MCF 10A (cell line): ENCODE measurements at places on chromosomes 2 and 18. TPM values are rescaled to one million over a fixed set of nuclear protein-coding genes. Genes with fewer than 3 reads are reported as not detected.

CFAP221 gene
- total RNA-seq: not detected in 2 replicates

DRC1 gene
- total RNA-seq: not detected in 2 replicates

GPR155 gene
- total RNA-seq: 1.9 and 3.3 TPM in 2 replicates

DNA sequence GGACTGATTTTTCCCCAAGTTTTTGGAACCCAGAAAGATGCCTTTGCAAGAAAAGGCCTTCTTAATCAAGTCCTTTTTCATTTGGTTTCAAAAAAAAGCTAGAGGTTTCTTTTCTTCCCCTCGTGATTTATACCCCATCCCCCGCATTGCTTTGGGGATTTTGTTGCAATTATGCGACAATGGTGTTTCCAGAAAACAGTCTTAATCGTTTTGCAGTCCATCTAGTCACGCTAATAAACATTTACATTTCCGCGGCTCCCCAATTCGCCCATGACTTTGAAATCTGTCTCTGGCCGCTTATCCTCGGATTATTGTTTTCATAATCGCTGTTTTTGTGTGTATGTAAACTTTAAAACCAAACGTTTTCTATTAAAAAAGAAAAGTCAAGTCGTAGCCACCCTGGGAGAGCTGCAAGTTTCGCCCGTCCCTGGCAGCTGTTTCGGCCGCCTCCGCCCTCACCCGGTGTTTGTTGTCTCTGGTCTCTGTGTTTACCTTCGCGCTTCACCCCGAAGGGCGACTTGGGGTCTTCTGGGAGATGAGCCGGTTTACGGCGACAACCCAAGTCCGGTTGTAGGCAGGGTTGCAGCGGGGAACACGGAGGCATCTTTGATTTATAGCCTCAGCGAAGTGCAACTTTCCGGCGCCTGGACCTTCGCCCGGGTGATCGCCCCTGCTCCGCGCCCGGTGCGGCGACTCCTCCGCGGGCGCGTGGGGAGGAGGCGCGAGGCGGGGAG is 667 bp downstream of the SP9 start:
- H3K4me3 ChIP-seq: peak overlapping the region; percentile 73
- no peak overlapping the region for H3K27ac ChIP-seq
- H3K36me3 ChIP-seq: no peaks in the 10 kb centered on the region
- no peak for DNase-seq

DNA sequence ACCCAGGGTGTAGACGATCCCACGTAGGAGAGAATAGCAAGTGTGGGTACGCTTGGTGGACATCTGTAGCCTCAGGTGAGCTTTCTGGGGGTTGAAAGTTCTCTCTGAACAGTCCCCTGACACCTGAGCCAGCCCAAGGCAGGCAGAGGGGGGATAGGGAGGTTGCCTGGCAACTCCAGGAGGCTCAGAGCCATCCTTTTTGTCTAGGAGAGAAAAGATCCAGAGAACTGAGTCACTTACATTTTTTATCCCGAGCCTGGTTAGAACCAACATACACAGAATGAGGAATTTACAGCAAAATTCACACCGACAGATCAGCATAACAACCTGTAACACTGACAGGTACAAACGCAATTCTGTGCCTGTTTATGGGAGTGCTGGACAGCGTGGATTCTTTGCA is 113.2 kb downstream of the SH3BP4 start:
- no peak overlapping the region for H3K4me3 ChIP-seq
- no peaks in the 10 kb centered on the region for H3K4me1 ChIP-seq
- H3K36me3 ChIP-seq: no peaks in the 10 kb centered on the region
- DNase-seq: no peak
- H3K27ac ChIP-seq: no peak overlapping the region
- no peaks in the 10 kb centered on the region for H3K27me3 ChIP-seq

GRCh38 chr2:216491793-216492596 is 6.6 kb upstream of the RPL37A start:
- H3K27me3 ChIP-seq: no peaks in the 10 kb centered on the region
- H3K27ac ChIP-seq: no peak overlapping the region
- H3K36me3 ChIP-seq: no peaks in the 10 kb centered on the region
- no peak overlapping the region for H3K4me3 ChIP-seq
- H3K4me1 ChIP-seq: peaks cover 20% of the 10 kb centered on the region

- DNase-seq: no peak
- H3K4me1 ChIP-seq: peaks cover 15% of the 10 kb centered on the region
- H3K27me3 ChIP-seq: no peaks in the 10 kb centered on the region
- H3K36me3 ChIP-seq: no peaks in the 10 kb centered on the region
- no peak overlapping the region for H3K4me3 ChIP-seq
Measured at GRCh38 chr2:144592500-144593256, 72.8 kb upstream of the ZEB2 start.

DNA sequence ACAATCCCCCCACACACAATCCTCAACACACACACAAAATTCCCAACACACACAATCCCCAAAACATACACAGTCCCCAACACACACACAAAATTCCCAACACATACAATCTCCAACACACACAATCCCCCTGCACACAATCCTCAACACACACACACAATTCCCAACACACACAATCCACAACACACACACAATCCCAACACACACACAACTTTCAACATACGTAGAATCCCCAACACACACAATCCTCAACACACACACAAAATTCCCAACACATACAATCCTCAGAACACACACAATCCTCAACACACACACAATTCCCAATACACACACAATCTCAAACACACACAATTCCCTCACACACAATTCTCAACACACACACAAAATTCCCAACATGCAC is 2.6 kb upstream of the PDCD1 start:
- H3K4me3 ChIP-seq: no peak overlapping the region
- no peaks in the 10 kb centered on the region for H3K36me3 ChIP-seq
- no peak for DNase-seq

GRCh38 chr2:148642891-148643416 is 1.6 kb upstream of the EPC2 start:
- H3K36me3 ChIP-seq: peaks cover 5% of the 10 kb centered on the region
- peak overlapping the region; percentile 72 for H3K27ac ChIP-seq
- DNase-seq: peak; percentile 89
- no peaks in the 10 kb centered on the region for H3K27me3 ChIP-seq
- peaks cover 21% of the 10 kb centered on the region for H3K4me1 ChIP-seq

- DNase-seq: no peak
- no peaks in the 10 kb centered on the region for H3K36me3 ChIP-seq
- H3K27me3 ChIP-seq: no peaks in the 10 kb centered on the region
- no peak overlapping the region for H3K4me3 ChIP-seq
- H3K27ac ChIP-seq: no peak overlapping the region
Measured at GRCh38 chr2:230942920-230943896, 18.2 kb upstream of the GPR55 start.

DNA sequence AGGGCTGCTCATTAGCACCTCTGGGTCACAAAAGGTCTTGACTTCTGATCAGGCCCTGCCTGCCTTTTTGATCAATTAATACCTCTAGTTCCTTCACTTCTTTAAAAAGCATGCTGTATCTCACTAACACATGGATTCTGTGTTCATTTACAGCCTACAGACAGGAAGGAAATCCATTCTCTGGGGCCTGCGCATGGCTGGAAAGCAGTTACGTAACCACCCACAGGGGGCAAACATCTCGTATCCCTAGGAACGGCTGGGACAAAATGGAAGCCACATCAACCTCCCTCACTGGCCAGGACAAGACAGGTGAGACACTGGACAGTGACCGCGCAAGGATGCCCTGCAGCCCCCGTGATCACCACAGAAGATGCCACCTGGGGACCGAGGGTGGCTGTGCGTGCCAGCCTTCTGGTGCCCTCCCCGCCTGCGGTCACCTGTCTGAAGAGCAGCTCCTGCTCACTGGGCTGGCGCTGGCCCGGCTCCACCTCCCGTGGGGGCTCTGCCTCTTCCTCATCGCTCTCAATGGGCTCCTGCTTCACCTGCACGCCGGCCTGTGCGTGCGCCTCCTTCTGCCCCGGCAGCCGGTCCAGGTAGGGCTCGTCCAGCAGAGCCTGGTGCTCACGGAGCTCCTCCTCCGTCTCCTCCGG is 266.9 kb downstream of the TWIST2 start:
- H3K36me3 ChIP-seq: peaks cover 18% of the 10 kb centered on the region
- H3K27ac ChIP-seq: no peak overlapping the region
- peaks cover 12% of the 10 kb centered on the region for H3K4me1 ChIP-seq
- H3K27me3 ChIP-seq: no peaks in the 10 kb centered on the region

DNA sequence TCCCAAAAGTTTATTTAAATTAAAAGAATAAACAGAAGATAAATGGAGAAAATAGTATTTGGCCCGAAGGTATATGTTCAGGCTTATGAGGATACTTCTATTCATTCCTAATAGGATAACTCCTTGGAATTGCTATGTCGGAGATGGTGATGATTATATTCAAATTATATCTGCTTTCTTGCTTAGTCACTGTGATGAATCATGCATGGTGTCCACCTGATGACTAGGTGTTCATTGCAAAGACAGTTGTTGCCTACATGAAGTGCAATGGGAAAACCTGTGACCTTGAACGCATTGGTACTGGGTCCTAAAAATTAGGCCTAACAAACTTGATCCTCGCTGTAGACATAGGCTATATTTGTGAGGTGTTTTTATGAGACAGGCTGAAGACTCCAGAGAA is 617.3 kb upstream of the ZEB2 start:
- no peak overlapping the region for H3K27ac ChIP-seq
- no peak overlapping the region for H3K4me3 ChIP-seq
- peak; percentile 13 for DNase-seq
- no peaks in the 10 kb centered on the region for H3K4me1 ChIP-seq
- H3K36me3 ChIP-seq: no peaks in the 10 kb centered on the region
- H3K27me3 ChIP-seq: no peaks in the 10 kb centered on the region

DNA sequence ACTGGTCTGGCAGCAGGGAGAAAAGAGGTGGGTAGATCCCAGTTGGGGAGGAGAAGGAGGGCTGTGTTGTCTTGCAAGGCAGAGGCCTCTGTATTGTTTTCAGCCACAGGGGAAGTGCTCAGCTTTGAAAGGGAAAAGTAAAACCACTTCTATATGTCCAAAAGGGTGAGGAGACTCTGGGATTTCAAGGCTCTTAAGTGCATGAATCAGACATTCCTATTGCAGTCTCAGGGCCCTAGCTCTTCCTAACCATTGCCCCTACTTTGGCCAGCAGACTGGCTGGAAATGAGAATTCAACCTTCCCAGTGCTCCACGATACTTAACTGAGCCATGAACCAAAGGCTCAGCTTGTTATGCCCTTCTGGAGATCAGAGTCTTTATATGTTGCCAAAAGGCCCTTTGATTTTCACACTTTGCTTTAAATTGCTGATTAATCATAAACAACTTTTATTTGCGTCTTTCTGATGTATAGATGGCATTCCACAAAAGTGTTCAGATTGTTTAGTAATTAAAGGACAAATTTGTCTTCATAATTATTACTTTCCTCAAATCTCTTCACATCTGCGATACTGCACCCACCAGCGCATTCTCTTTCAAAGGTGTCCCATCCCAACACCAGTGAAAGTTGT is 313.8 kb upstream of the MMADHC start:
- H3K4me3 ChIP-seq: no peak overlapping the region
- DNase-seq: no peak
- no peak overlapping the region for H3K27ac ChIP-seq
- no peaks in the 10 kb centered on the region for H3K27me3 ChIP-seq
- no peaks in the 10 kb centered on the region for H3K36me3 ChIP-seq
- no peaks in the 10 kb centered on the region for H3K4me1 ChIP-seq

GRCh38 chr2:25405611-25406295 is 64.0 kb upstream of the DNMT3A start:
- peaks cover 6% of the 10 kb centered on the region for H3K36me3 ChIP-seq
- no peak overlapping the region for H3K27ac ChIP-seq
- no peaks in the 10 kb centered on the region for H3K27me3 ChIP-seq
- no peaks in the 10 kb centered on the region for H3K4me1 ChIP-seq
- no peak for DNase-seq

DNA sequence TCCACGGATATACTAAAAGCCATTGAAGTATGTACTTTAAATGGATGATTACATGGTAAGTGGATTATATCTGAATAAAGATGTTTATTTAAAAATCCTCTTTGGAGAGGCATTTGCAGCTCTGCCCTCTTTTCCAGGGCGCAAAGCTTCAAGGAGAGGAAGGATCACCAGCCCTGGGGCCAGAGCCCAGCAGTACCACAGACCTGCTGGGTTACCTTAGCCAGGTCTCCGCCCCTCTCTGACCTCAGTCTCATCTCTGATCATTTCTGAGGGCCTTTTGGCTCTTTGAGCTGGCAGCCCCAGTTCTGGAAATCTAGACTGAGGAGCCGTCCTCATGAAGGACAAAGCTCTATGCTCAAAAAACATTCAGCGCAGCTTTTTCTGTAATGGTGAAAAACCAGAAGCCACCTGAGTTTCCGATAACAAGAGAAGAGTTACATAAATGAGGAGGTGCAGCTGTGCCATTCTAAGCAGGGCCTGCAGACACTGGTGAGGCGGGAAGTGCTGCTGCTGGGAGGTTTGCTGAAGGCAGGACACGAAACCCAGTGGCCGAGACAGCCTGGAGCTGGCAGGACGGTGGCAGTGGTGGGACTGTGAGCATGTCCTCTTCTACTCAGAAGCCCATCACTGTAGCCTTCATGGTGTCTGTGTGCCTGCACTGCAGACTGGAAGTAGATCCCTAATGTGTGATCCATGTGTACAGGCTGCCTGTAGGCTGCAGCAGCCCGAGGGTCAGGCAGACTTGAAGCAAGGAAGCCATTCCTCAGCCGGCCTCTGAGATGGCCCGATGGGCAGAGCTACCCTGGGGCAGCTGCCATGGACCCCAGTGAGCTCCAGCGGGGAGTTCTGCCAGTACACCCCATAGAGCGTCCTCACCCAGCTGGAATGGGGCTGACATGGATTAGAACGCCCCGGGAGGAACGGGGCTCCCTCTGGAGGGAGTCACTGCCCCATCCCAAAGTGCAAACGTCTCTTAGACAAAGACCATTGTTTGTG is 27.7 kb downstream of the ADRA2B start:
- H3K4me1 ChIP-seq: peaks cover 9% of the 10 kb centered on the region
- H3K27ac ChIP-seq: no peak overlapping the region
- no peak overlapping the region for H3K4me3 ChIP-seq
- H3K27me3 ChIP-seq: peaks cover 13% of the 10 kb centered on the region
- DNase-seq: no peak
- no peaks in the 10 kb centered on the region for H3K36me3 ChIP-seq

DNA sequence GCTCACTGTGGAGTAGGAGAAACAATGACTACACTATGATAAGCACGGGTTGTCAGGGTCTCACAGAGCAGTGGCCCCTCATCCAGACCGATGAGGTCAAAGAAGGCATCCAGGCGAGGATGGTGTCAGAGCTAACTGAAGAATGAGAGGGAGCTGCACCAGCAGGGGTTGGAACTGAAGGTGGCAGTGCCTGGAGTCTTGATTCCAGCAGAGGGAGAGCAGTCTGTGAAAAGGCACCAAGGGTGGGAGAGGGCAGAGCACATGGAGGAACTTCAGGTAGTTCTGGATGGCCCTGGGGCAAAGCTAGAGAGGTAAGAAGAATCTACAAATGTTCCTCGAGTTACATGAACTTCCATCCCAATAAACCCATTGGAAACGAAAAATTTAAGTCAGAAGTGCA is 12.6 kb downstream of the ELMOD3 start:
- no peaks in the 10 kb centered on the region for H3K27me3 ChIP-seq
- H3K4me1 ChIP-seq: no peaks in the 10 kb centered on the region
- no peak overlapping the region for H3K4me3 ChIP-seq
- no peak overlapping the region for H3K27ac ChIP-seq
- no peak for DNase-seq

GRCh38 chr2:49041061-49041460 is 113.3 kb downstream of the FSHR start:
- no peaks in the 10 kb centered on the region for H3K4me1 ChIP-seq
- H3K27ac ChIP-seq: no peak overlapping the region
- DNase-seq: no peak
- no peaks in the 10 kb centered on the region for H3K27me3 ChIP-seq
